ENCODE measurements at places on chromosomes 4 and X.

GRCh38 chr4:40238700-40239548 is 42.1 kb downstream of the RHOH start:
- DNase-seq = no peak

- DNase-seq = no peak
Measured at GRCh38 chr4:72843466-72843865, 226.1 kb downstream of the COX18 start.

DNA sequence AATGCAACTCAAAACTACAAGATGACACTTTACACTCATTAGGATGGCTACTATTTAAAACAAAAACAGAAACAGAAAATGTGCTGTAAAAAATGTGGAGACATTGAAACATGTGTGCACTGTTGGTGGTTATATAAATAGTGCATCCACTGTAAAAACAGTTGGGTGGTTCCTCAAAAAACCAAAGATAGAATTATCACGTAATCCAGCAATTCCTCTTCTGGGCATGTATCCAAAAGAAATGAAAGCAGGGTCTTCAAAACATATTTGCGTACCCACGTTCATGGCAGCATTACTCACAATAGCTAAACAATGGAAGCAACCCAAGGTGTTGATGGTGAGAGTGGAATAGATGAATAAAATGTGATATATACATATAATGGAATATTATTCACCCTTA is 967.2 kb downstream of the TRAM1L1 start:
- DNase-seq = peak; percentile 79

DNA sequence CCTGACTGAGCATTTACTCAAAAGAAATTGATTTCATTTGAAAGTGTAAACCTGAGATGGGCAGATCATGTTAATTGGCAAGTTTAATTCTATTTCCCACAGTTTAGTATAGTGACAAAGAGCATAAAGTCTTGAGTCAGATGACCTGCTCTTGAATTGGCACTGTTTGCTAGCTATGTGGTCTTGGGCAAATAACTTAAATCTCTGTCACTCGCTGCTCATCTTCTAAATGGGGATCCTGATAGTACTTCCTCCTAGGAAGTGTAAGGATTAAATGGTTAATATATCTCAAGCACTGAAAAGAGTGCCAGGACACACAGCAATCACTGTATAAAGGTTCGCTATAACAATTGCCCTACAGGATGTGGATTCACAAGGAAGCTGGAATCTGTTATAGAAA is 242.8 kb upstream of the JADE1 start:
- no peak for DNase-seq

DNA sequence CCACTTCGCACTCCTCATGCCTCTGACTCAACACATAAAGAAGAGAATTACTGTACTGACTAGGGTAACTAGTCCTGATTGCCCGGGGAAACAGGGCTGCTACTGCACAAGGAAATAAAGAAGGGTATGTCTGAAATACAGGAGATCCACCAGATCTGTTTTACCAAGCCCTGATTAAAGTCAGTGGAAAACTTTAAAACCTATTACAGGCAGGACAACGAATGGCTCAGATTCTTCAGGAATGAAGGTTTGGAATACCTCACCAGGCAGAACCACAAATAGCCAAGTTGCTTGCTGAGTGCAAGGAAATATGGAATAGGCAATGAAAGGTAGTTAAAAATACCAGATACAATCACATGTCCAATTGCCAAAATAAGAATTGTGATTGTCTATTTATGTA is 17.3 kb downstream of the LAMTOR3 start:
- no peak for DNase-seq

DNA sequence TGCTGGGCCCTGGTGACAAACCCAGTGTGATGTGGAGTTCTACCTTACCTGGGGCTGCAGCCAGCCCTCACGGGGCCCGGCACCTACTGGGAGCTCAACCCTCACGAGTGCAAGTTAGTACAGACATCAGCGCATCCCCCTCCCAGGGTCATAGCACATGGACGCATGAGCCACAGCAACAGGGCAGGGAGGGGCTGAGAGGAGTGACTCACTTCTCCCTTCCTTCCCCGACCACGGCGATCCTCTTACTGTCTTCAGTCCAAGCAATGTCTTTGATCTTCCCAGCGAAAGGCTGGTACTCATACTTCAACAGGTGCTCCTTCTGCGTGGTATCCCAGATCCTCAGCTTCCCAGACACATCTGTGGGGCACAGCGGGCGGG is 17.8 kb downstream of the WDR1 start:
- DNase-seq = no peak

- no peak for DNase-seq
Measured at GRCh38 chr4:117987464-117987863, 46.8 kb upstream of the NDST3 start.

DNA sequence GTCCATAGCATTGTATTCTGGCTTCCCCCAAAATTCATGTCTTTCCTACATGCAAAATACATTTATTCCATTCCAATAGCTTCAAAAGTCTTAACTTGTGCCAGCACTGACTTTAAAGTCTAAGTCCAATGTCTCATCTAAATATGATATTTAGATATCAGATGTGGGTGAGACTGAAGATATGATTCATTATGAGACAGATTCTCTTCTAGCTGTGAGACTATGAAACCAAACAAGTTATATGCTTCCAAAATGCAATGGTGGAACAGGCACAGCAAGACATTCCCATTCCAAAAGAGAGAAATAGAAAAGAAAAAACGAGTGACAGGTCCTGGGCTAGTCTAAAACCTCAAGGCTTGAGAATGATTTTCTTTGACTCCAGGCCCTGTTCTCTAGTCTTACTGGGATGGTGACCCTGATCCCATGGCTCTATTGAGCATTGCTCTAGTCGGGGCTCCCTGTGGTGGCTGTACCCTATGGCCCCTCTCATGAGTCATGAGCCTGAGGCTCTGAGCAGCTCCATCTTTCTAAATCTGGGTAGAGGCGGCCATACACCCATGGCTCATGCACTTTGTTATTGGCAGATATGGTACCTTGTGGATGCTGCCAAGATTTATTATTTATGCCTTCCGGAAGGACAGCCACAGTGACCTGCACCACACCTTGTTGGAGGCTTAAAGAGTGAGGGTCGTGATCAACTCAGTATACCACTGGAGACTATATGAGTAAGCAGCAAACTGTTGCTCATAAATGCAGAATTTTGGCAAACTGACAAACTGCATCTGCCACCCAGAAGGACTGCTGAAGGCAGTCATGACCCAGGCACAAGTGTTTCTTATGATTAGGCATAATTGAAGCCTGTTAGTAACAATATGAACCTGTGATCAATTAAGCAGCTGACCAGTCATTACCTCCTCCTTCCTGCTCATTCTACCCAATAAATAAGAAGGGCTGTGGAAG is 38.5 kb upstream of the BOD1L1 start:
- DNase-seq = no peak

DNA sequence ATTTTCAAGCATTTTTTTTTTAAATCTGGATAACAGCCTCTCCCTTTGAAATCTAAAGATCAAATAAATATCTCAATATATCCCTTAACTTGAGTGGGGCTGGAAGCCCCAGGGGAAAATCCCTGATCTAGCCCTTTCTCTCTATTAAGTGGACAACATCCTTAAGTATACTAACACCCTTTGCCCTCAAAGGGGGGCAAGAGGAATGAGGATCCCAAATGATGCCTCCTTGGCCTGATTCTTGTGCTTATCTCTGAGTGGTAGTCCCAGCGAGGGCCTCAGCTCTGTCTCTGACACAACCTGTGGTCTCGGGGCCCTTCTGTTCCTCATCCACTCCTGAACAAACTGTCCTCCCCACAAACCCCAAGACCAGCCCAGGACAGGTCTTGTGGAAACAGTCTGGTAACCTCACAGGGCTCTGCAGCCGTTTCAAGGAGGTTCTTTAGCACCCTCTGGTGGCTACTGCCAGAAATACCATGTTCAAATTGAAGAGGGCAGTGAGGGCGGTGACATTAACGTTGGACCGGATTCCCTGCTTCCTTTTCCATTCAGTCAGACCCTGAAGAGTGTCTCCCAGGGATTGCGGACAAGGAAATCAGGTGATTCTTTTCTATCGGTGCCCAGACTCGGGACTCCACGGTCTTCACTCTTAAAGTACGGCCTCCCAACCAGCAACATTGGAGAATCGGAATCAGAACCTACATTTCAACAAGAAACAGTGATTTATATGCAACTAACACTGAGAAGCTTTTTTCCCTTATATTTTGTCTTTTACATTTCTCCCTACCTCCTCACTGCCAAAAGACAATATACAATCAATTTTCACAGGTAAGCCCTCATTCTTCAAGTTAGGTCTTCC is 13.0 kb downstream of the CXCL13 start:
- no peak for DNase-seq

DNA sequence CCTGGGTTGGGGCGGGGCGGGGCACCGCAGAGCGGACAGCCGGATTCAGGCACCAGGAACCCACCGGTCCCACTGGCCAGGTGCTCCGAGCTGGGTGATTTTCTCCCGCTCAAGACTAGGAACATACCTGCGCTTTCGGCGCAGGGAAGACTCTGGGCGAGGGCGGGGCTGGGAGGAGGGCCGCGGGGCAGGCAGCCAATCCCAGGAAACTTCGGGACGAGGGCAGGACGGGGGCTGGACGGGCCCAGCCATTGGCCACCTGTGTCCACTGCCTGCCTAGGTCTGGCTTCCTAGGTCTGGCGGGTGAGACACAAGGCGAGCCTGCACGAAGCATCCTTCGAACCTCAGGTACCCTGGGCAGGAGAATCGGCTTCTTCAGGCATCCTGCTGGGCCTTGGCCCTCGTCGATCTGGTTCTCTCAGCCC is 274 bp upstream of the ERVMER34-1 start:
- DNase-seq = no peak

- DNase-seq = no peak
Measured at GRCh38 chr4:169117591-169118081, 107.6 kb upstream of the CBR4 start.

DNA sequence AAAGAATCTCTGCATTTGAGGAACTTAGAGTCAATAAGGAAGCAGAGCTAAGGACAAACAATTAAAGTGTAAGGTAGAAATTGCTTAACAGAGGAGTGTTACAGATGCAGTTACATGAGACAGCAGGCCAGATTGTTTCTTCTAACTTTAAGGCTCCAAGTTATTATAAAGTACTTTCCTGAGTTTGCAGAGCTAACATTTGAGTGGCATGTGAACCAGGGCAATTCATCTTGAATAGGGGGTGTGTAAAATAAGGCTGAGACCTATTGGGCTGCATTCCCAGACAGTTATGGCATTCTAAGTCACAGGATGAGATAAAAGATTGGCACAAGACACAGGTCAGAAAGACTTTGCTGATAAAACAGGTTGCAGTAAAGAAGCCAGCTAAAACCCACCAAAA is 7.6 kb upstream of the LNX1 start:
- no peak for DNase-seq

DNA sequence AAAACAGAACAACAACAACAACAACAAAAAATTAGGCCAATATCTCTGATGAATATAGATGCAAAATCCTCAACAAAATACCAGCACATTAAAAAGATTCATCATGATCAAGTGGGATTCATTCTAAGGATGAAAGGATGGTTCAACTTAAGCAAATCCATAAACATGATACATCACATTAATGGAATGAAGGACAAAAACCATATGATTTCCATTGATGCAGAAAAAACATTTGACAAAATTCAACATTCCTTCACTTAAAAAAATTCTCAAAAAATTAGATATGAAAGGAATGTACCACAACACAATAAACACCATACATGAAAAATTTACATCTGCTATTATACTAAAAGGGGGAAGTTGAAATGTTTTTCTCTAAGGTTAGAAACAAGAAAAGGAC is 103.3 kb downstream of the IL15 start:
- no peak for DNase-seq

GRCh38 chrX:39000802-39001201 is 199.5 kb downstream of the MID1IP1 start:
- DNase-seq = no peak

DNA sequence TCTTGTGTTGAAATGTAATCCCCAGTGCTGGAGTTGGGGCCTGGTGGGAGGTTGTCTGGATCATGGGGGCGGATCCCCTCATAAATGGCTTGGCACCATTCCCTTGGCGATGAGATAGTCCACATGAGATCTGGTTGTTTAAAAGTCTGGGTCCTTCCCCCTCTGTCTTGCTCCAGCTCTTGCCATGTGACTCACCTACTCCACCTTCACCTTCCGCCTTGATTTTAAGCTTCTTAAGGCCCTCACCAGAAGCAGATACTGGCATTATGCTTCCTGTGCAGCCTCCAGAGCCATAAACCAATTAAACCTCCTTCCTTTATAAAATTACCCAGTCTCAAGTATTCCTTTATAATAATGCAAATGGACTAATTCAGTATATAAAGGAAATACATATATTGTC is 111.5 kb downstream of the NR3C2 start:
- DNase-seq = no peak

GRCh38 chr4:117224256-117224655 is 138.9 kb upstream of the TRAM1L1 start:
- no peak for DNase-seq

GRCh38 chr4:91997045-91997444 is 306.7 kb upstream of the GRID2 start:
- DNase-seq = no peak

GRCh38 chrX:13069771-13070416 is 25.5 kb upstream of the FAM9C start:
- DNase-seq = no peak

DNA sequence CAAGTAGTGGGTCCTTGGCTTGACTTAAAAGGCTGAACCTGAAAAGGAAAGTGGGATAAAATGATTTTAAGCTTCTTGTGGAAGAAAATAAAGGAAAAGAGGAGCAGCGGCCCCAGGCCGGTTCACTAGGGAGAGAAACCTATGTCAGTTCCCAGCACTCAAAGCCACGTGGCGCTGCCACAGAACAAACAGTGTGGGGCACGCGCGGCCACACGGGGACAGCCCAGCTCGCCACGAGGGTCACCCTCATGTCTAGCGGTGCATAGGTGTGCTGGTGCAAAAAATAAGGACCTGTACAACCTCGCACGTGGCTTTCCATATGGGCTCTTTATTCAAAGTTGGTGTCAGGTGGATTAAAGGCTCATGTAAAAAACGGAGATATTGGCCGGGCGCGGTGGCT is 17.1 kb downstream of the MSANTD1 start:
- DNase-seq = no peak

DNA sequence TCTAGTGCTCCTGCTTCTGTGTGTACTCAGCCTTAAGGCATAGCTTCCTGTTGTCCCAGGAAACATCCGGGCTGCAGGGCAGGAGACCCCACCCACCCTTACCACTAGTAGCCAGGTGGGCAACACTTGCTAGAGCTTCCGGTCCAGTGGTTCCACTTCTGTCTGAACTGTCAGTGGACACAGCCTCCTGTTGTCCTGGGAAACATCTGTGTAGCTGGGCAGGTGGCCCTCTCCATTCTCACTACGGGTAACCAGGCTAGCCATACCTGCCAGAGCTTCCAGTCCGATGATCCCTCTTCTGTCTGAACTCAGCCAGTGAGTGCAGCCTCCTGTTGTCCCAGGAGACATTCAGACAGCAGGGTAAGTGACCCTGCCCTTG is 372.2 kb downstream of the INPP4B start:
- DNase-seq = no peak

DNA sequence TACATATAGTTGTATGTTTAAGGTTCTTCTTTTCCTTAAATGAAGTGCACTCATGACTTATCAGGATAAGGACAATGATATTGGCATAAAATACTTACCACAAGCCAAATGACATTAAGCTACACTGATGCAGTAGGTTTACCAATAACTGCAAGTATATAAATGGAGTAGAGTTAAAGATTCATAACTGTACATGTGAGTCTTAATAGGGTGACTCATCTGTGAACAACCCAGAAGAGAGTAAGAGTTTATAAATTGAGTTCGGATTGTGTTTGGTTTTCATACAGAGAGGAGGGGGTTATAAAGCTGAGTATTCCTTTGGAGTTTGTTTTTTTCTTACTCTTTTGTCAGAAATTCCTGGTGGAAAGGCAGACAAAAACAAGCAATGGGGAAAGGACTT is 144.8 kb downstream of the TLL1 start:
- DNase-seq = no peak

GRCh38 chr4:34412911-34413310 is 1831.4 kb downstream of the ARAP2 start:
- no peak for DNase-seq

Measured in smooth muscle cell of the brain vasculature (primary cell).